ENCODE measurements at places on chromosomes 6 and 20. TPM values are rescaled to one million over a fixed set of nuclear protein-coding genes. Genes with fewer than 3 reads are reported as not detected.

The CTCFL gene
- total RNA-seq, result not detected

The KHDC1L gene
- not detected for total RNA-seq

The TRIM15 gene
- total RNA-seq, result not detected

The GRIK2 gene
- total RNA-seq, result not detected

The RALGAPA2 gene
- total RNA-seq, result 24.7 TPM

The ASIP gene
- total RNA-seq, result not detected

The PHACTR3 gene
- not detected for total RNA-seq

The PREP gene
- 34.4 TPM for total RNA-seq

The APOM gene
- total RNA-seq, result 0.19 TPM

The DZANK1 gene
- total RNA-seq, result 0.94 TPM

All from endothelial cell of coronary artery (primary cell).